ENCODE measurements at places on chromosomes 16 and 17.

GRCh38 chr17:7486181-7486580, 2.0 kb downstream of the POLR2A start:
- DNase-seq, result peak; percentile 47

DNA sequence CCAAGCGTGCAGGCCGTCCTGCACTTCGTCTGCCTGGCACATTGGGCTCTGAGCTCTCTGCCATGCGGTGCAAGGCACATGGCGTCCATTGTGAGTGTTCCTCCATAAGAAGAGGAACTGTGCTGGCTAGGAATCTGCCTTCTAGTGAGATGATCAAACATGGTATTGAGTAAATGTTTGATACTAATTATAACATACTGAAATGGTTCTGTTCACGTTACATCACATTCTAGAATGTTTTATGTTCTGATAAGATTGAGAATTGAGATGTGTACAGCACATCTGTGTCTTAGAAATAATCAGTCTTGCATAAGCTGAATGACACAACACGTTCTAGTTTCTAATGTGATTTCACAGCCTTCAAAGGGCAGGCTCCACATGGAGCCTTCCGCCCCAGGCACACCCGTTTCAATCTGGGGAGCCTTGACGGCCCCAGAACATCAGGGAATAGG, 42.9 kb downstream of the USP10 start:
- DNase-seq, result peak; percentile 63

DNA sequence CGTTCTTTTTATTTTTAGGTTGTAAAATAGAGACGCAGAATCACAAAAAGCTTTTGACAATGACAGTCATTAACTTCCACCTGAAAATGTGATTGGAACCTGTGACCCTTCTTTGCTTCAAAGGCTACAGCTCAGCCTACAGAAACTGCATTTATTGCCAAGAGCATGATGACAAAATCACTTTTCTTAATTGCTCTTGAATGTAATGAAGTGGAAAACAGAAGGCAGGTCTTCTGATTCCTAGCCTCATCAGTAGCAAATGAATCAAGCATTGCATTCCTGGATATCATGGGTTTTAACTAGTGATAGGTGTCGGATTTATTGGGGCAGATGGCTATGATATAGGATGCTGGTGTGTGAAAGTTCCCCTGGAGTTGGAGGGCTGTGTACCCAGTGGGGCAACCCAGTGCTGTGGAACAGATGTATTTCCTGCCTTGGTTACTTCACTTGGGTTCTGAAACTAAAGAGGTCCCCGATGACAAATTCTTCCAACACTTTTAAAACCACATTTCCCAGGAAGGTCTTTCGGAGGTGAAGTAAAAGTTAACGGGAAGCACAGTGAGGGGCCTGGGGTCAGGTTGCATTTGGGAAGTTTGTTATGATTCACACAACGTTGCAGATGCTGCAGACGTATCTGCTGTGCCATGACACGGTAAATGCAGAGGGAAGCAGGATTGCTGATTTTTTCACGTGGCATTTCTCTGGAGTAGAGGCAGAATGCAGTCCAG, 127.5 kb downstream of the HS3ST3A1 start:
- peak; percentile 60 for DNase-seq

DNA sequence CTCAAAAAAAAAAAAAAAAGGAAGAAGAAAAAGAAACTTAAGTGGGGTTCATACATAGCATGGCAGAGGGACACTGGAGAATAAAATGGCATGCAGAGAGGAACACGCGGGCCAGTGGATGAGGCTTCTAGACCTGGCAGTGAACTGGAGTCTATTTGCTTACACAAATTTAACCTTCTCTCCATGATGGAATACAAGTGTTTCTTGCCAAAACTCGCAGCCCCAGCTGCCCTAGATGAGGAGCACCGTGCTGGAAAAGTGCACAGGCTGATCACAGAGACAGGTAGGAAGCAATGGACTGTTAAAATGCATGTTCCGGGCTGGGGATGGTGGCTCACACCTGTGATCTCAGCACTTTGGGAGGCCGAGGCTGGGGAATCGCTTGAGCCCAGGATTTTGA, 9.3 kb downstream of the SSTR2 start:
- no peak for DNase-seq

- no peak for DNase-seq
Observed at GRCh38 chr17:57266902-57267311, 10.6 kb downstream of the MSI2 start.

GRCh38 chr16:2033057-2033908, 6.6 kb downstream of the NHERF2 start:
- peak; percentile 77 for DNase-seq

- no peak for DNase-seq
Observed at GRCh38 chr17:75502721-75503329, 12.5 kb downstream of the CASKIN2 start.

- peak; percentile 14 for DNase-seq
Observed at GRCh38 chr16:66750279-66751052, 943 bp downstream of the DYNC1LI2 start.

- no peak for DNase-seq
Observed at GRCh38 chr16:50284131-50284911, 18.0 kb downstream of the ADCY7 start.

- no peak for DNase-seq
Observed at GRCh38 chr17:17298108-17298507, 5.1 kb upstream of the NT5M start.

- DNase-seq, result peak; percentile 80
Observed at GRCh38 chr16:15899538-15900100, 11.2 kb upstream of the CEP20 start.

- no peak for DNase-seq
Observed at GRCh38 chr17:59353106-59353854, 21.8 kb downstream of the YPEL2 start.

GRCh38 chr16:11677451-11677951, 9.2 kb downstream of the SNN start:
- DNase-seq, result no peak

DNA sequence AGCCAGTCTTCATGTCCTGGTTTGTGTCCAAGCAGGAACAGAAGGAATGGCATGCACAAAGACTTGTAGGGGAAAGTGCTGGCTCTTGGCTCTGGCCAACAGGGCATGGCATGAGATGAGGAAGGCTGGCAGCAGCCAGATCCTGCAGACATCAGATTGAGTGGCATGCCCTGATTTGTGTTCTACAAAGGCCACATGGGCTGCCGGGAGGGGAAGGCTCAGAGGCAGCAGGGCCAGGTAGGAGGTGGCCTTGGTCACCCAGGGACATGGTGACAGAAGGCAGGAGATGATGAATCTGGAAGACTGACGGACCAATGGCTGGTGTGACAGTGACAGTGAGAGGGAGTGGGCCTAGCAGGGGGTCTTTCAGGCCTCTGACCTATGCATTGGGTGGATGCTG, 33.7 kb downstream of the SMPD3 start:
- no peak for DNase-seq

DNA sequence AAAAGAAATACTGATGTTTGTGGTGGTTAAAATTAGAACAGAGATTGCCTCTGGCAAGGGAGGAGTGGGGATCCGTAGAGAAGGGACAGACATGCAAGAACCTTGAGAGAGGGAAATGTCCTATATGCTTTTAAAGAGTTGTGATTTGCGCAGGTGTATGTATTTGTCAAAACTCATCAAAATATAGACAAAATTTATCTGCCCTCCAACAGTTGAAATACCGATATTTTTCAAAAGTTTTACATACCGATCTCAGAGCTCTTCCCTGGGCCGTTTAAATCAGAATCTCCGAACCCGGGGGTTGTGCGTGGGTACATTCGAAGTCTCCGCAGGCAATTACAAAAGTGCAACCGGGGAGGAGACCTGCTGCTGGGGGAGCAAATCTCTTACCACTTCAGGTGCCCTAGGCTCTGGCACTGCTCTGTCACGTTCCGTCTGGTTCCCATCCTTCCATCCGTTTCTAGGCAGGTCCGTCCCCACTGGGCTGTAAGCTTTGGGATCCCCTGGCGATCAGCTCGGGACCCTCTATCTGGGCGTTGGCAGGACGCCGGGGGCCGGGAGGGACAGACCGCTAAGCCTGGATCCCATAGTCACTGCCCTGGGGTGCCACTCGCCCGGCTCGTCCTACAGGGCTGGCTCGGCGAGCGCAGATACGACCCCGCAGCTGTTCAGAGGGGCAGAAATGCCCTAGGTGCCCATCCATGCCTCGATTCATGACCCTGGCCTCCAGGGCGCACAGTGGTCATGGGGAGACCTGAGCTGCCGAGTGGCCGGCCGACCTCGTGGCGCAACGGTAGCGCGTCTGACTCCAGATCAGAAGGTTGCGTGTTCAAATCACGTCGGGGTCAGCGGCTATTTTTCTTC, 4.2 kb downstream of the BORCS6 start:
- peak; percentile 66 for DNase-seq

- no peak for DNase-seq
Observed at GRCh38 chr17:82327289-82327688, 6.3 kb downstream of the SECTM1 start.

DNA sequence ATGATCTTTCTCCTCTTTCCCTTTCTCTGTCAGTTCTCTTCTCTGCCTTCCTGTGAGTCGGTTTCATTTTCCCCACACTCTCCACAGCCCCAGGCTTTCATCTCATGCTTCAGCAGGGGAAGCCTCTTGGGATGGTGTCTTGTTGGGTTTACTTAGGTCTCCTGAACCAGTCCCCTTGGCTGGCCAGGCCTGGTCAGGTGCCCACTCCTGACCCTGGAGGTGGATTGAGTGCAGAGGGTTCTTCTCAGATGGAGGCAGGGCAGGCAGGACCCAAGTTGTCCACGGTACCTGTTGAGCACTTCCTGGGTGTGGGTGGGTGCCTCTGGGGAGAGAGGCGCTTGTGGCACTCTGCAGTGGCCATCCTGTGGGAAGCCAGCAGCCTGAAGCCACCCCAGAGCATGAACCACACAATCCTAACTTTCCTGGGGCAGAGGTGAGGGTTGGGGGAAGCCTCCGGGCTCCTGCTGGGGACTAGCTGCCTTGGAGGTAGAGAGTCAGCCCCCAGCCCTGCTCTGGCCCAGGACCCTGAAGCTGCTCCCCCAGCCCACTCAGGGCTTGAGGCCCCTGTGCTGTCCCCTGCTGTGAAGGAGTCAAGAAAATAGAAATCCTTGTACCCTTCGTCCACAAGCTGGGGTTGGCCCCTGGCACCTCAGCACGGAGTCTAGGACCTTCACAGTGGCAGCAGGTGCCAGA, 2.0 kb upstream of the RAP1GAP2 start:
- DNase-seq, result no peak

DNA sequence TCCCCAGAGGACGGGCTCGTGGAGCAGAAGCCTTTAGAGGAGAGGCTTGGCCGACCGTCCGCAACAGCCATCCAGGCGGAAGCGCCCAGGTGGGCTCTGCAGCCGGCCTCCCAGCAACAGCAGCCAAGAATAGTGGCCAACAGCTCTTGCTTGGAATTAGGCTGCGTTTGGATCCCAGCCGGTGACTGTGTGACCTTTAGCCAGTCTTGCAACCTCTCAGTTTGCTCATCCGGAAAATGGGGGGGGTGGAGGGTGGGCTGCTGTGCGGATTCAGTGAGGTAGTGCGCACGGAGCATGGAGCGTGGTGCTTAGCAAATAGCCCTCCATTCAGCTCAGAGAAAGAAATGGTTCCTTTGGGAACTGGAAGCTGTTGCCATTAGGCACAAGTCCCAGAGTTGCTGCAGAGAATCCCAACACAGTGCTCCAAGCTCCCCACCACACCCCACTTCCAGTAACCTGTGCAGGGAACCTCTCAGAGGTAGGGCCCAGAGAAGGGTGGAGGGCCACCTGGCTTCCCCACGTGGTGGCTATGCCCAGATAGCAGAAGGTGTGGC, 46.7 kb downstream of the RTN4RL1 start:
- DNase-seq, result no peak

DNA sequence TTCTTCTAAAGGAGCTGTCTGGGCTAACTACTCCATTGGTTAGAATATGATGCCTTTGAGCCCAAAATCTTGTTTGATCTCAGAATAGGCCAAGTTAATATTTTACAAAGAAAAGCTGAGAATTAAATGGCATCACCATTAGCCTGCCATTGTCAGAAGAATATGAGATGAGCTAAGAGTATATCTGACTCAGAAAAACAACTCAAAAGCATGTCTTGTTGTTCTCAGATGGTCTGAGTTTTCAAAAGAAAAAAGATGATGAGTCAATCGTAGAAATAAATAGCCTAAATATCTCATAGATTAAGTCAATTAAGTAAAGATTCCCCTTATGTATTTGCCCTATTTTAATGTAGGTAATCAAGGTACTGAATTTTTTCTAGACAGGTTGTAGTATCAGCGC, 197.1 kb upstream of the TBX2 start:
- peak; percentile 44 for DNase-seq

DNA sequence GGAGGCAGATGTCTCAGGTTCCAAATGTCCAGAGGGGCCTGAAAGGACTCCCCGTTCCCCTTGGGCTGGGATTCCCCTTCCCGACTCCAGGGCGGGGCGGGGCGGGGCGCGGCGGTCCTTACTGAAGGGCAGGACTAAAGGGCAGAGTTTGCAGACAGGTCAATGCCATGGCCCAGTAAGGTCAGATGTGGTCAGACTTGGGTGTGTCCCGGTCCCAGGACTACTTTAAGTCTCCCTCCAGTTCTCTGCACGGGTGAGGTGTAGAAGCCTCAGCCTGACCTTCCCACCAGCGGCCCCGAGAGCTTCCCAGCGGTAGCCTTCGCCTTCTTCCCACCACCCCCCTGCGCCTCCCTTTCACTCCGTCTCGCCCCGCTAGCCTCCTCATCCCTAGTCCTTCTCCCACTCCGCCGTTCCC, 532 bp downstream of the KDM6B start:
- DNase-seq, result peak; percentile 33

DNA sequence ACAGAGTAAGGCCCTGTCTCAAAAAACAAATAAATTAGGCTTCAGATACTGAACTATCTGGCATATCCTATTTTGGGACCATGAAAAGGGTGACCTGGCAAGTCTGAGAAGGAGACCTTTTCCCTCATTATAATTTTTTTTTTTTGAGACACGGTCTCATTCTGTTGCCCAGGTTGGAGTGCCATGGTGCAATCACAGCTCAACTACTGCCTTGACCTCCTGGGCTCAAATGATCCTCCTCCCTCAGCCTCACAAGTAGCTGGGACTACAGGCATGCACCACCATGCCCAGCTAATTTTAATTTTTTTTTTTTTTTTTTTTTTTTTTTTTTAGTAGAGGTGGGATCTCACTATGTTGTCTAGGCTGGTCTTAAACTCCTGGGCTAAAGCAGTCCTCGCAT, 37.3 kb downstream of the PLCG2 start:
- no peak for DNase-seq

GRCh38 chr16:84255050-84255810, 15.4 kb upstream of the KCNG4 start:
- DNase-seq, result no peak

Data from choroid plexus epithelial cell (primary cell).